ENCODE measurements at places on chromosomes 1 and 21.

DNA sequence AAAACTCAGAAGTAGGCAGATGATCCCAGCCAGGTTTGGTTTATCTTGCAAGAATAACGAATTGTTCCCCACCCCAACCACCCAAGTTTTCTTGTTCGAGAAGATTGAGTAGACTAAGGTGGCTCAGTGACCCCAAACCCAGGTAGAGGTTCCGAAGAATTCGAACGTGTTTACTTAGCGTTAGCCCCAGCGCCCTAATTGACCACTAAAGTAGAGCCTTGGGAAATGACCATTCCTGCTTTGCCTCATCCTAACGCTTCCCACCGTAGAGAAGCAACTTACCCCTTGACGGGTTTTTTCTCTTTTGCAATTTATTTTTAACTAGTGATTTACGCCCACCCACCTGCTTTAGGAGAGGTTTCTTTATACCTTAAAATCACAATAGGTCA is 870 bp downstream of the FBXO28 start:
- DNase-seq: no peak

DNA sequence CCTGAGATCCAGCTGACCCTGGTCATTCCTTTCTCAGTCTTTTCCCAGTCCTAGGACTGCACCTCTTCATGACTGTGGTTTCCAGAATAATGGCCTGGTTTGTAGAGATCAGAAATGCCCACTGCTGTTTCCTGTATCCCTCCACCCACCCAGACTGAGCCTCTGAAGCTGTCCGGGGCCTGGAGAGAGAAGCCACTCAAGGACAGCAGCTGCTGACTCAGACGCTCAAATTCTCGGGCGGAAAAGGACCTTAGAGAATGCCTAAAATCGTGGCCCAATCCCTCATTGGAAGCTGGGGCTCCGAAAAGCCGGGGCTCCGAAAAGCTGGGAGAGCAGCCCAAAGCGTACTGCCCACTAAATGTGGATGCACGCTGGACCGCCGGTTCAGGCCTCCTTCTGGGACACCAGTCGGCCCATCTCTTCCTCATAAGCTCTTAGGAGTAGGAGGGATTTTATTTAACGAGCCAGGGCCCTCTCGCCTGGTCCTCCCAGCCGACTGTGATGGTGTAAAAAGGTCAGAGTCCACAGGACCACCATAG is 7.8 kb upstream of the GPR61 start:
- DNase-seq: no peak

DNA sequence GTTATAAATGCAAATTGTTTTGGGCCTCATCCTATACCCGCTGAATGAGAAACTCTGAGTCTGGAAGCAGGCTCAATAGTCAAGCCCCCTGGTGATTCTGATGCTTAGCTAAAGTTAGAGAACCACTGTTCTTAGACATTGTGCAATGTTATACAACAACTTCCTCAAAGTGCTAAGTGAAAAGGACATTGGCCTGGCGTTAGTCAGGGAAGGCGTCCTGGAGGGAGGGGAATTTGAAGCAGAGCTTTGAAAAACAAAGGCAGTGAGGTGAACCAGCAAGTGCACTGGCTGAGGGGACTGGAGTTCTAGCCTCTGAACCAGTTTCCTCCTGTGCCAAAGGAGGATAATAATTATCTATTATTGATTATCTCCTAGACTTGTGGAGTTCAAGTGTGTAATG is 5.1 kb downstream of the CD1D start:
- no peak for DNase-seq

DNA sequence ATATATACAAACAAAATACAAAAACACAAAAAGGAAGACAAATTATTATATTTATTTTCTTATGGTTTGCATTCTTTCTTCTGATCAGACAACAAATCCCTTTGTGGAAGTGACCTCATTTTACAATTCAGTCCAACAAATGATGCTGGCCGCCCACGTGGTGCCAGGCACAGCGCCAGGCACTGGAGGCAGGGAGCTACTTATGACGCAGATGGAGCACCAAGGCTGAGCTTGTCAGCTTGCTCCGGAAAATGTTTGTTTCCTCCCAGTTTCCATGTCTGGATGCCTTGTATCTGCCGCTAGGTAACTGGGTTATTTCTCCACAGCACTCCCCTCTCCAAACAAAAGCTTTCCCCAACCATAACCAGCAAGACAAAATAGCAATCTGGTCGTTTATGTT is 30.7 kb upstream of the CD34 start:
- no peak for DNase-seq

- no peak for DNase-seq
Measured at GRCh38 chr1:82948386-82948785, 1050.5 kb downstream of the TTLL7 start.

DNA sequence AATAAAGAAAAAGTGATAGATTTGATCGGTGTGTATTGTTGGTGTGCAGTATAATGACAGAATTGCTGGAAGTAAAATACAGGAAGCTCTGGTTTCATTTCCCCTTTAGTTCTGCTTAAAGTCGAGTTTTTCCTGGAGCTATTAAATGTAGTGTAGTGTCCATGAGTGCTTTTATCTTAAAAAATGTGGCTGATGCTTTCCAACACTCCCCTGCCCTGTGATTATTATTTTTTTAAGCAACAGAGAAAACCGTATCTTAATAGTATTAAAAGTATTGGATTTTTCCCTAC is 1.1 kb downstream of the LGALS8 start:
- DNase-seq: no peak

DNA sequence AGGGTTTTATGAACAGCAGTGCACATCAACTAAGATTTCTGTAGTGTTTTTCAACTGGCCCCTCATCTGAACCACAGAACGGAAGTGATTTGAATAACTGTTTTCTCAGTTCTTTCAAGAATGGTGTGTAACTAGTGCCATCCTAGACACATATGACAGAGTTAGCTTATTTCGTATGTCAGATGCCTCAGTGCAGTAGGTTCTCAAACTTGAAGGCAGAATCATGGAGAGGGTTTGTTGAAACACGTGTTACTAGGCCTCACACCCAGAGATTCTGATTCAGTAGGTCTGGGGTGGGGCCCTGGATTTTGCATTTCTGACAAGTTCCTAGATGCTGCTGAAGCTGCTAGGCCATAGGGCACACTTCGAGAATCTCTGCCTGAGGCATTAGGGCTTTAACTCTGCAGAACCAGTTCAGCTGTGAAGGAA is 49.0 kb downstream of the SCCPDH start:
- no peak for DNase-seq

DNA sequence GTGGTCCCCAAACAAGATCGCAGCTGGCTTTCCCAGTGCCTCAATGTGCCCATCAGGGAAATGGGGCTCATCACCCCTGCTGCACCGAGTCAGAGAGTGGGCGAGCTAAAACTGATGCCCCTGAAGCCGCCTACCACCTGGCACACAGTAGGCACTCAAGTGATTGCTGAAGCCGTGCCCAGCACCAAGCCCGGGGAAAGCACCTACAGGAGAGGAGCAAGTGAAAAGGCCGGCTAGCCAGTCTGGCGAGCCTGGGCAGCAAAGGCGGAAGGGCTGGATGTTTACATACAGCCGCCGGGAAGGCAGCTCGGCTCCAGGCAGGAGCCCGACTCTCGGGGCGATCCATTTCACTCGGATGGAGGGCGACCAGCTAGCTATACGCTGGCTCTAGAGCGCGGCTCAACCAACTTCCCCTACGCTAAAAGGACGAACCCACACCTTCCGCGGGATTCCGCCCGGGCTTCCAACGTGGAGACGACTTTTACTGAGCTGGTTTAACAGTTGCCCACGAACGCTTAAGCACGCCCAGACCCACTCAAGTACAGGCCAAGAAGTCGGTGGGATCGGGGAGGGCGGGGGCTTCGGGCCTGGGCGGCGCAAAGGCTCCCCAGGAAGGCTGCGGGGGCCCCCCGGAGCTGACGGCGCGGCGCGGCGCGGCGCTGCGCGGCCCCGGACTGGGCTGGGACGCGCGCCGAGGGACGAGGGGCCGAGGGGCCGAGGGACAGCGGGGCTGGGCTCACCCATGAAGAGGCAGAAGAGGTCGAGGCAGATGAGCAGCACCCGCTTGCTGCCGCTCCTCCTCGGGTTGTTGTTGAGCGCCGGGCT is 1.0 kb downstream of the PLPP3 start:
- no peak for DNase-seq

- DNase-seq: no peak
Measured at GRCh38 chr1:59198564-59198963, 98.3 kb upstream of the FGGY start.

GRCh38 chr1:91282695-91283420 is 121.8 kb downstream of the HFM1 start:
- peak; percentile 3 for DNase-seq

- no peak for DNase-seq
Measured at GRCh38 chr1:18874600-18874999, 15.1 kb upstream of the TAS1R2 start.

GRCh38 chr1:27045973-27046558 is 33.4 kb upstream of the TENT5B start:
- DNase-seq: peak; percentile 12

GRCh38 chr1:51295926-51296325 is 34.4 kb downstream of the TTC39A start:
- no peak for DNase-seq

DNA sequence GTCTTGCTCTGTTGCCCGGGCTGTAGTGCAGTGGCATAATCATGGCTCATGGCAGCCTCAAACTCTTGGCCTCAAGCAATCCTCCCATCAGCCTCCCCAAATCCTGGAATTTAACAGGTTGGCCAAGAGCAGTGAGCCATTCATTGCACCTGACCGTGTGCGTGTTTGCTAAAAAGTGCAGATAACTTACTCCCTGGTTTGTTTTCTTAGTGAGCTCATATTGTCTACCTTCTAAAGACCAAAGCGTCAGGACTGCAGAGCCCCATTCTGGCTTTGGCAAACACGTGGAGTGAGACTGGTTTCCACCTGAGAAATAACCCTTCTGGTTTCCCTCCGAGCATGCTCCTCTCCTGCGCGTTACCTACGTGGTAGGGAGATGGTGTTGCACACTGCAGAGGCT is 32.2 kb upstream of the CA6 start:
- no peak for DNase-seq

GRCh38 chr21:42350318-42350910 is 380 bp downstream of the TFF2 start:
- DNase-seq: no peak

DNA sequence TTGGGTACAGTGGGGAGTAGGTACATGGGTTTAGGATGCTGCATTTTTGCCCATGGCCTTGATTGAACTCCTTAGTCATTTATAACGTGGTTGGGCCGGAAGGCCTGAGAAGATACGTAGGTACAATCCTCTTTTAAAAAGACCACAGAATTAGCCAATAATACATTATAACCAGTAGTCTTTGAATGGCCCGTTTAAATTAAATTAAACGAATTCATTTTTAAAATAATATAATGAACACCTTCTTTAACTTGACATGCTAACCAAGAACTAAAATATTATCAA is 20.1 kb upstream of the ADAR start:
- no peak for DNase-seq

- no peak for DNase-seq
Measured at GRCh38 chr1:38919130-38919529, 22.5 kb downstream of the RHBDL2 start.

GRCh38 chr1:207670192-207670591 is 25.3 kb downstream of the CR1L start:
- no peak for DNase-seq

- no peak for DNase-seq
Measured at GRCh38 chr1:244815600-244816099, 19.8 kb upstream of the COX20 start.

- peak; percentile 60 for DNase-seq
Measured at GRCh38 chr1:15128520-15129313, 24.8 kb upstream of the TMEM51 start.

- no peak for DNase-seq
Measured at GRCh38 chr1:238239343-238239742, 348.6 kb upstream of the ZP4 start.

GRCh38 chr1:43238085-43238484 is 31.7 kb upstream of the TMEM125 start:
- no peak for DNase-seq

DNA sequence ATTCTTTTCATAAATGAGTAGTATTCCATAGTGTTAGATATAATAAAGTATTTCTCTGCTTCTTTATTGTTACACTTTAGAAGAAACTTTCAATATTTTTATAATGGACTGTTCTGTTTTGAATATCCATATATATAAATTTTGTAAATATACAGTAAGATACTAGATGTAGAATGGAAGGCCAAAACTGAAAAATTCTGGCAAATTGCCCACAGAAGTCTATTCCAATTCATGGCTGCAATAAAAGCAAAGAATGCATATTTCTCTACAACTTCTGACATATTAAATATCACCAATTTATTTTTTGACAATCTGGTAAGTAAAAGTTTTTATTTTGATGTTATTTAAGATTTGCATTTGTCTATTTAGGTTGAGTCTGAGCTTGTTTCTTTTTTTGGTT is 532.5 kb downstream of the NCAM2 start:
- DNase-seq: no peak

- DNase-seq: no peak
Measured at GRCh38 chr1:234978397-234979295, 150.0 kb downstream of the TOMM20 start.

GRCh38 chr1:59241909-59242308 is 55.0 kb upstream of the FGGY start:
- DNase-seq: no peak

- no peak for DNase-seq
Measured at GRCh38 chr1:112672842-112673241, 1.6 kb upstream of the MOV10 start.

DNA sequence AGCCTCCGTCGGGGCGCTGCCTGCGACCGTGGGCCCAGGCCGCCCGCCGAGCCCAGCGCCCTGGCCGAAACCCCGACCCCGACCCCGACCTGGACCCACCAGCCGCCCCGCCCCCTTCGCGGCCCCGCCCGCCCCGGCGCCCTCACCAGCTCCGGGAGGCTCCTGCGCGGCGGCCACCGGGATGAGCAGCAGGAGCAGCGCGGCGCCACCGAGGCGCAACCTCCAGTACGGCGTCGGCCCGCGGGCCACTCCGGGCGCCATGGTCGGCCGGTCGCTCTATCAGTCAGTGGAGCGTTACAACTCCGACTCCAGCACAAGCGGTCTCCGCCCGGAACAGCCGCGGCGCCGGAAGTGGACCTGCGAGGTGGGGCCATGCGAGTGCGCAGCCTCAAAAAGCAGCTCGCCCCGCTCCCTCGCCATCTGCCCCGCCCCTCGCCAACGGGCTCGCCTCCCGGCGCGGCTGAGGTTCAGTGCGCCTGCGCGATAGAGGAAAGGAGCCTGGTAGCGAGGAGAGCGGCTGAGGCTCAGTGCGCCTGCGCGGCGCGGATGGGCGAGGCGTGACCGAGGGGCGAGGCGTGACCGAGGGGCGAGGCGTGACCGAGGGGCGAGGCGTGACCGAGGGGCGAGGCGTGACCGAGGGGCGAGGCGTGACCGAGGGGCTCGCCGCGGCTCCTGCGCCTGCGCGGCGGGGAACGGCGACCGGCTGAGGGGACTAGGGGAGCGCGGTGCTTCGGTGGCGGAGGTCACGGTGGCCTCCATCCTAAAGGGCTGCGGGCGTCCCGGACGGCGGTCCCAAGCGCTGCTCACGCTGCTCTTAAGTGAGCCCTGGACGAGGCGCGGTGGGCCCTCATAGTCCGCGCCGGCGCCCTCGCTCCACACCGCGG is at the start of gene PTTG1IP:
PTTG1IP (minus strand) TSS at position 335 of the 884 bp plus-strand sequence; CDS start at position 261, 74 bp downstream.
- peak; percentile 98 for DNase-seq

- DNase-seq: no peak
Measured at GRCh38 chr1:180310095-180310494, 80.0 kb downstream of the LHX4 start.
